ENCODE measurements at places on chromosomes 3 and 15.

GRCh38 chr15:23877502-23878412 lies 190.7 kb upstream of the NDN start:
- no peak for DNase-seq

DNA sequence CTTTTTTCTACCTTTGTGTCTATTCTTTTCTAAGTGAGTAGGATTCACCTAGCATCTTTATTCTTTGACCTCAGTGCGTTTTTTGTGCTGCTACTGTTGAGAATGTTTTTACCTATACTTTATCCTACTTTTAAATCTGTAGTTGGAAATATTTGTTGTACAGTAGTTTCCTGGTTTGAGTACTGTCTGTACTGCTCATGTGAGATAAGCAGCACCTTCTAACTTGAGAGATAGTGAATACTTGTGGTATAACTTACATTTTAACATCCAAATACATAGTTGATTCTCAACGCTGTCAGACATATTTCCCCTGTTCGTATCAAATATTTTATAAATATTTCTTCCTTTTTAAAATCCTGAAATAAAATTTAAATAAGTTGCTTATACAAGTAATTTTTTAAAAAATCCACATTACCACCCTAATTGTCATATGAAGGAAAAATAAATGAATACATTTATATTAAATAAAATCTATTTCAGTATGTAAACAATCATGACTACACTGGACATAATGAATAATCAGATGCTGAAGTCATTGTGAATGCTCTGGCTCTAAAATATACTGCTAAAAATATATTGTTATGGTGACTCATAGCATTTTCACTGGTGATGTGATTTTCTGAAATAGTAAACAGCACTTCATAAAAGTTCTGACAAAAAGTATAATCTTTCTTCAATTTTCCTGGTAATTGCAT lies 17.4 kb downstream of the ATP11B start:
- no peak for DNase-seq

DNA sequence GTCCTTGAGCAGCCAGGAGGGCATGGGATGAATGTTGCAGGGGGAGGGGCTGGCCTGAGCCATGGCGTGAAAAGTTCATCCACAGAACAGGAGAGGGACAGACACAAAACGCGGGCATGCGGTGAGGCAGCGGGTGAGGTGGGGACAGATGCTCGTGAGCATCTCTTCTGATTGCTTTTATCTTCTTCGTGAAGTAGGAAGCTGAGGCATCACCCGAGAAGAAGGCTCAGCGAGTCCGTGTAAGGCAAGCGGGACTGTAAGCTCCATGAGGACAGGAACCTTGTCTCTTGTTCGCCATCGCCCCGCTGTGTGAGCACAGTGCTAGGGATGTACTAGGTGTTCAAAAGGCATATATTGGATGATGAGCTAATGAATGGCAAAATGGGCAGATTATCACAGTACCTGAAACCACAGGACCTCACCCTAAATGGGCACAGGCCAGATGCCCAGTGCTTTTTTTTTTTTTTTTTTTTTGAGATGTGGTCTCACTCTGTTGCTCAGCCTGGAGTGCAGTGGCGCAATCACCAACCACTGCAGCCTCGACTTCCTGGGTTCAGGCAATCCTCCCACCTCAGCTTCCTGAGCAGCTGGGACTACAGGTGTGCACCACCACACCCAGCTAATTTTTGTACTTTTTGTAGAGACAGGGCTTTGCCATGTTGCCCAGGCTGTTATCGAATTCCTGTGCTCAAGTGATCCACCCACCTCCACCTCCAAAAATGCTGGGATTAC lies 46.8 kb downstream of the CPN2 start:
- no peak for DNase-seq

- DNase-seq: peak; percentile 90
These were observed 63.7 kb upstream of the ULK4 start for GRCh38 chr3:42025370-42026138.

- no peak for DNase-seq
These were observed 79.1 kb upstream of the ABI3BP start for GRCh38 chr3:101072300-101072699.

DNA sequence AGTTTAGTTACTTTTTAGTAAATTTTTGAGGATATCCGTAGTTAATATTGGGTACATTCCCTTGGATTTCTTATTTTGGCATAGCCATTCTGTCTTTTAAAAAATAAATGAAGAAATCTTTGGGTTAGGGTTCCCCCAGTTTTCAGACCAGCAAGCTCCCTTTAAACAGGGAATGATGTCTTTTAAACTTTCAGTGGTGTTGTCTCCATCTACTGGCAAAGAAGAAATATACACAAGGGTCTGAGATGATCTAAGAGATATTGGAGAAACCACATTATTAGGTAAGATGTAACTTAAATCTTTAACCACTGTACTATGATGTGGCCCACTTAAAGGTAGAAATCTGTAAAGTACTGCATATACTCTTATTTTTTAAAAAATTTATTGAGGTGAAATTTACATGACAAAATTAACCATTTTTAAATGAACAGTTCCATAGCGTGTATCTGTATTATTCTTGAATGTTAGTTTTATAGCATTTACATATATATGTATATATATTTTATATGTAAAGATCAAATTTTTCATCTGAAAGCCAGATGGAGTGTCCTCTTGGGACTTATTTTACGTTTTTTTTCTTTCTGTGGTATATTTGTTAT lies 35.1 kb upstream of the EIF3J start:
- peak; percentile 17 for DNase-seq

DNA sequence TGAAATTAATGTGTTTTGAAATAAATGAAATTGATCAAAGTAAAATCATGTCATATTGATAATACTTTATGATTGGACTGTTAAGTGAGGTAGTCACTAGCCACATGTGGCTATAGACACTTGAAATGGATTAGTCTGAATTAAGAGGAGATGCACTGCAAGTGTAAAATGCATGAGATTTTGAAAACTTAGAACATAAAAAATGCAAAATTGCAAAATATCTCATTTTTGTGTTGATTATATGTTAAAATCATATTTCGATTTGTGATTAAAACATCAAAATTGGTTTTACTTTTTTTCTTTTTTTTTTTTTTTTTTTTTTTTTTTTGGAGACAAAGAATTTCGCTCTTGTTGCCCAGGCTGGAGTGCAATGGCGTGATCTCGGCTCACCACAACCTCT lies 23.2 kb downstream of the CAPN7 start:
- no peak for DNase-seq

- peak; percentile 97 for DNase-seq
These were observed 419.5 kb upstream of the NAALADL2 start for GRCh38 chr3:174439331-174440252.

DNA sequence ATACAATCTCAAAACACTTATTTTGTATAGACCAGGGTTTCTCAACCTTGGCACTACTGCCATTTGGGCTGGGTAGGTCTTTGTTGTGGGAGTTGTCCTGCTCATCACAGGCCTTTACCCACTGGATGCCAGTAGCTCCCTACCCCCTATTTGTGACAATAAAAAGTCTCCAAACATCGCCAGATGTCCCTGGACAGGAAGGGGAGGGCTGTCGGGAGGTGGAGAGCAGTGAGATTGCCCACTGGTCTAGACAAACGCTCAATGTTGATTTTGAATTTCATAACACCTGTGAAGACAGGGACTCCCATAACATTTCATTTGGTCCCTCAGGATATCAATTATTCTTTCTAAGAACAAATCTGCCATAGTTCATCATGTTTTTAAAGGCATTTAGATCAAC lies 151.7 kb upstream of the PTPRG start:
- DNase-seq: no peak

DNA sequence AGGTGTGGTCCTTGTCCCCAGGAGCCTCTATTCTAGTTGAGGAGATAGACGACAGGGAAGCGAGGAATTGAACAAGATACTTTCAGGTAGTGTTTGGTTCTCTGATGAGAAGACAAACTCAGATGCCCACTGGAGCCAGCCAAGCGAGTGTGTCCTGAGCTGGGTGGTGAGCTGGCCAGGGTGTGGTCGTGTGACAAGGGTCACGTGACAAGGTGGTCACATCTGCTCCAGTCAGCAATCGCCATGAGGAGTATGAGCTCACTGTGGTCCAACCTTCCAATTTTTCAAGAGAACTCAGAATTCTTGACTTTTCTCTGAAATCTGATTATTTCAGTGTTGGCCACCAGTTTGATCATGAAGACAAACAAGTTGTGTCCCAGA lies 39.5 kb downstream of the SLC6A6 start:
- no peak for DNase-seq

DNA sequence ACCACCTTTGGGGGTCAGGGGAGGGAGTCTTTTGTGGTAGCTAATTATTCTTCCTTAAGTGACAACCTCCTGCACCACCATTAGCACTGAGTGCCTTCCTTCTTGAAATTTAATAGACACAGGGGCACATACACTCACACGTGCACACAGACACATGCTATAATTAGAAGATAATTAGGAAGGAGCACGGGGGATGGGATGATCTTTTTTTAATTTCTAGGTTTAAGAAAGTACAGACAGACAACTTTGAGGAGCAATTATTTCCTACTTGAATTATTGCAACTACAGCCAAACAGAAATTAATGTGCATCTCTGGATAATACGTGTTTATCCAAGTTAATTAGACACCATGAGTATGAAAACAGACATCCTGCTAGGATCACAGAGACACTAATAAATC lies 44.8 kb upstream of the GUCA1C start:
- no peak for DNase-seq

GRCh38 chr15:36766449-36766848 lies 187.0 kb downstream of the CDIN1 start:
- DNase-seq: no peak

DNA sequence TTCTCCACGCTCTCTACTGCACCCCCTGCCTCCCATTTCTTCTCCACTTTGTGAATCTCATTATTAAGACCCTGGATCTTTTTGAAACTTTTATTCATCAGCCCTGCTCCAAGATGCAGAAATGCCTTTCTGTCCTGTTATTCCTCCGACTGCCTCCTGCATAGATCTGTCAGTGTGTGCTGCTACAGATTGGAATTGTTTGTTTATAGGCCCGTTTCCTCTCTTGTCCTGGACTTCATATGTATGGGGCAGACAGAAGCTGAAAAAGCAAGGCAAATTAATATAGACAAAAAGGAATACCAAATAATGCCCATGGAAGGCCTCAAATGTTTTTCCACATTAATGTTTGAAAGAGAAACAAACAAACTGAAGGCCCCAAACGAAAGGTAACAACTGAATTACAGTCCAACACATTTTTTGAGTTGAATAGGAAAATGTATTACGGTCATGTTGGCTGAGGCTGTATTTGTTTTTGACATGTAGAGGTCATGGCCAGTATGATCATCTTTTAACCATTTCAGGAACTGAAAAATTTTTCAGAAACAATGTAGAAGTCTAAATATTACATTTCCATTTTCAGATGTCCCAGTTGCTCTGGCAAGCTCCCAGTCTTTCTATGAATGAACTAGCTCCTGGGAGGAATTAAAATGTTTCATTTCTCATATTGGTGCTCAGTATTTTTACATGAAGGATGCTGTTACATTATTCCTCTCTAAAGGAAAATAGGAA lies 8.8 kb downstream of the CHST2 start:
- DNase-seq: no peak

DNA sequence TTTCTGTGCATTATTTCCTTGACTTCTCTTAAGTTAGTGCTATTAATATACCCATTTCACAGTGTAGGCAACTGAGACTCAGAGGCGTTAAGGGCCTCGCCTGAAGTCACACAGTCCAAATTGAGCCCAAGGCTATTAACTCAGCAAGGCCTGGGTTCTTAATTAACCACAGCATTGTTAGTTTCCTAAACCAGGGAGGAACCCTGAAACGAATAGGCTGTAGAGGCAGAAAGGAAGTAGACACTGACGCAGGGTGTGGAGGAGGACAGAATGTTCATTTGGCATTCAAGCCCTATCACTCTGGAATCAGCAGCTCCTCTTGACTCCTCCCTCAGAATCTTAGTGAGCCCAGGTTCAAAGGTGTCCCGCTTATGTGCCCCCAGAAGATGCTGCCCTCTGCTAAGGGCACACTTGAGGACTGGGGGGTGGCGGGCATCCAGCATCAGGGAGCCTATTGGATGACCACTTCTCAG lies 13.9 kb downstream of the ARHGEF3 start:
- no peak for DNase-seq

GRCh38 chr3:116135457-116136085 lies 309.7 kb downstream of the LSAMP start:
- peak; percentile 5 for DNase-seq

DNA sequence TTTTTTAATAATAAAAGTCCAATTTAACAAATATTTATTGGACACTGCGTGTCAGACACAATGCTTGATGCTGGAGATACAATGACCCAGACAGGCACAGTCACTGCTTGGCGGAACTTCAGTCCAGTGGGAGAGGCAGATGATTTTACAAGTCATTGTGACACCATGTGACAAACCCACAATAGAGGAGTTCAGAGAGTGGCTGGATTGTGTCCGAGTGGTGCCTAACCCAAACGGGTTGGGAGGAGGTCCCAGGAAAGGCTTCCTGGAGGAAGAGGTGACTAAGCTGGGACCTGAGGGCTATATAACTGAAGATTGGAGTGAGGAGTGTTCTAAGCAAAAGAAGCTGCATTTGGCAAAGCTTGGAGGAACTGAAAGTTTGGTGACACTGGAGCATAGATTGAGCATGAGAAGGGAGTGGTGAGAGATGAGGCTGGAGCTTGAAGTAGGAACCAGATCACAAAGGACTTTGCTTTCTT lies 41.4 kb downstream of the CRTC3 start:
- DNase-seq: no peak

GRCh38 chr3:66361356-66361755 lies 139.5 kb downstream of the LRIG1 start:
- no peak for DNase-seq

DNA sequence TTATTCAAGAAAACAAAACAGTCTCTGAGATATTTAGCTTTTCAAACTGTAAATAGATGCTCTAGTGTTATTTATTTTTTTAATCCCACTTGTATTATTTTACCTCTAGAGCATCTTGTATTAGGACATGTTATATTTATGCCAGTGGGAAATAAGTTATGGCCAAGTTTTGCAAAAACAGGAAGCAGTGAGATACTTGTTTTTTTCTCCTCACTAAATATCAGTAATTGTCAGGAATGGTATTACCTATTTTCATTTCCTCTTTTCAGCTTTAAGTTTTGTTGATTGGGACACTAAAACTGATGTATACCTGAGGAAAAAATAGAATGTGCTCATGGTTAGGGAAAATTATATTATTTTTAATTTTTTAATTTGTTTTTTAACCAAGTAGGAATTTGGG lies 8.6 kb upstream of the IL20RB start:
- no peak for DNase-seq

GRCh38 chr15:81751816-81752545 lies 293.8 kb downstream of the MEX3B start:
- DNase-seq: no peak
